ENCODE measurements at places on chromosomes 2 and 18.

GRCh38 chr18:50203801-50204604, 9.1 kb upstream of the MYO5B start:
- DNase-seq, result peak; percentile 94

DNA sequence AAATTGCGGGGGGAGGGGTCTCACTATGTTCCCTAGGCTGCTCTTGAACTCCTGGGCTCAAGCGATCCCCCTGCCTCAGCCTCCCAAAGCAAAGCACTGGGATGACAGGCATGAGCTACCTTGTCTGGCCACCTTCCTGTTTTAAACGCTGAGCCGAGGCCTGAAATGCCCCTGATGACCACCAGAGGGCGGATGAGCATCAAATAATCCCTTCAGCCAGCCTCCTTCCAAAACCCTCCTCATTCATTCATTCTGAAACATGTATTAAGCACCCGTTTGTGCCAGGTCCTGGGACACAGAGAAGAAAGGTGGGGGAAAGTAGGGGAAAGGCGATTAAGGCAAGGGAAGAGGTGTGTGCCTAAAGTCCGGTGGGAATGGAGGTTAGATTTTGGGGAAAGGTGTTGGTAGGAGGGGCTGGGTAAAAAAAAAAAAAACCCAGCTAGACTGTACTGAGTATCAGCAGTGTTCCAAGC, 30.7 kb upstream of the PTMA start:
- peak; percentile 86 for DNase-seq

DNA sequence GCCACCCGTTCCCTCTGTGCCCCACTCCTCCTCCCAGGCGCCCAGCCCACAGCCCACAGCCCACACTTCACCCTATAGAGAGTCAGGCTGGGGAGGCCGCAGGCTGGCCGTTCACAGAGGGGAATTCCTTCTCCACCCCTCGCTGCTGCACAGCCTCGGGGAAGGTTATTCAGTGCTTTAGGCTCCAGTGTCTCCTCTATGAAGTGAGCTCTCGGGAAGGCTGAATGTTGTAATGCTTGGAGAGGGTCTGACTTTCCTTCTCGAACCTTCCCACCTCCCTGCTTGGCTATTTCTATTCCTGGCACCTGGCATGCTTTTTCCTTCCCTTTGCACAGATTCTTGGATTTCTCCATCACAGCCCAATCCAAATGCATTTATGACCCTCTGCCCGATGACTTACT, 62.5 kb upstream of the SMAD7 start:
- no peak for DNase-seq

DNA sequence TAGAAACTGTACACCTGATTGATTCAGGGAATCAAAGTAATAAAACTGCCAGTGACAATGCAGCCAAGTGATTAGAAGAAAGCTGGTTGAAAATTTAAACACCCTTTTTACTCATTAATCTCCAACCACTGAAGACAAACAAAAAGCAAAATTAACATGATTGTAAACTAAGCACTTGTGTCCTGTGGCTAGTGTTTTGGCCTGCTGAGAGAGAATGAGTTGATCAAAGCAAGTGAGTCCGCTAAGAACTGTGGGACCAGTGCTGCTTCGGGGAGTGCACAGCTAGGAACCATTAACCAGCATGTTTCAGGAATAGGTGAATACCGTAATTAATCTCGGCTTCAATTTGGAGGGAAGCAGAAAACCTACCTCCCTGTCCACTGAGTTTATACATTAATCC, 13.6 kb upstream of the PAPOLG start:
- DNase-seq, result no peak

GRCh38 chr2:127576433-127577207, 41.1 kb downstream of the MYO7B start:
- no peak for DNase-seq

DNA sequence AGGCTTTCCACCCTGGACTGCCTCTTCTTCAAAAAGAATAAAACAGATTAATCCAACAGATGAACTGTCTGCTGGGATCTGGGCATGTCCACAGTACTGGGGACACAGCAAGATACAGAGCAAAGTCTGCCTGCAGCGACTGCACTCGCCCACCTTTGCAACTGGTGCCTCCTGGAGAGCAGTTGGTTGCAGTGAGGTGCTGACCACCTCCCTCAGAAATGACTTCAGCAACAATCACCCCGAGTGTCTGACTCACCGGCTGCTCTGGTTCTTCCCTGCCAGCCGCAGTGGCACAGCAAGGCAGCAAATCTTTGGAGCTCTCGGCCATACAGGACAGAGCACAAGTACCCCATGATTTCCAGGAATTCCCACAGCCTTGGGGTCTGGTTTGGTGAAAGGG, 179.7 kb downstream of the ANAPC1 start:
- DNase-seq, result peak; percentile 17

DNA sequence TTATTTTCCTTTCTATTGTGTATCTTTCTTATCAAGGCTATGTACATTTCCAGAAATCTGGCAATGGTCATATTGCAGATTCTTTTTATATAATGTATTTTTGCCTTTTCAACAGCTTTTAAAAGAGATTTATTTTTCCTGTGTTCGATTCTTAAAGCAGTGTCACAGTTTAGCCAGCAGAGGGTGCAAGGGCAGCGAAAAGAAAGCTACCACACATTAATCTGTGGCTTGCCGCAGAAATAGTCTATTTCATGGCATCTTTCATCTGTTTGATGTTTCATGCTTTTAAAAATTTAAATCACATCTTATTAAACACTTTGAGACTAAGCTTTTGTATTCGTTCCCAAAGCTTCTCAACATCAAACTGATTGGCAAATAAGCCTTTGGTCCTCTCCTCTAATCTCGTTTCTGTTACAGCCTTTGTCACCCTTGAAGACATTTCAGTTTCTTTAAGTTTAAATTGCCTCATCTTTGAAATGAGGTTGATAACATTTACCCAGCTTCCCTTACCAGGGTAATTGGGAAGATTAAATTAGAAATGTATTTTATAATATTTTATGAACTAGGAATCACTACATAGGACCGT, 73.3 kb downstream of the PIK3C3 start:
- peak; percentile 60 for DNase-seq
